ENCODE measurements at places on chromosomes 3 and 15.

DNA sequence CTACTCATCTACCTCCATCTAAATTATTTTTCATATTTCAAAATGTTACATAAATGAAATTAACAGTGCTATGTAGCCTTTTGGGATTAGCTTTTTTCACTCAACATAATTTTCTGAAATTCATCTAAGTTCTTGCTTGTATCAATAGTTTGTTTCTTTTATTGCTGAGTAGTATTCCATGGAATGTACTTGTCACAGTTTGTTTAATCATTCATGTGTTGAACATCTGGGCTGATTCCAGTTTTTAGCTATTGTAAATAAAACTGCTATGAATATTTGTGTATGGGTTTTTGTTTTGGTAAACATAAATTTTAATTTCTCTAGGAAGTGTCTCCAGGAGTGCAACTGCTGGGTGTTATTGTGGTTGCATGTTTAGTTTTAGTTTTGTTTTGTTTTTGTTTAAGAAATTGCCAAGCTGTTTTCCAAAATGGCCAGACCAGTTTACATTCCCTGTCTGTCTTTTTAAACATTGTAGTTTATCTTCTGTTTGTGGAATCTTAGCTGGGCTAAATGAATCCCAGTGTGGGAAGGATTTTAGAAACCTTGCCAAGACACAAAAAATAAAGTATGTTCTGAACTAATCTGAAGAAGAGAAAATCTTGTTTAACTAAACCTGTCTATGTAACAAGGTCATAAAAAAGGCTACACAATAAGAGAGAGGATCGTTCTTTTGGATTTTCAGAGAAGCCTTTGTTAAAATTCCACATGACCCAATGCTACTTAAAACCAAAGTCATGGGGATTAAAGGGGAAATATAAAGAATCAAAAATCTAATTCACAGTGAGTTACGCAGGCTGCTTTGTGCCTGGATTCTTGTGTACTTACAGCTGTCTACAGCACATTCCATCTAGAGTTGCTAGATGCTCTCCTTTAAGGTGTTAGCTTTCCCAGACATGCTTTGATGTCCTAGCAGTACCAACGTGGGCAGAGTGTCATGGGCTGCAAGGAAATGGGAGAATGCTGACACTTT lies 129.2 kb upstream of the SUCLG2 start:
- no peak for DNase-seq

GRCh38 chr3:104521606-104522336 lies 844.9 kb upstream of the ALCAM start:
- no peak for DNase-seq

DNA sequence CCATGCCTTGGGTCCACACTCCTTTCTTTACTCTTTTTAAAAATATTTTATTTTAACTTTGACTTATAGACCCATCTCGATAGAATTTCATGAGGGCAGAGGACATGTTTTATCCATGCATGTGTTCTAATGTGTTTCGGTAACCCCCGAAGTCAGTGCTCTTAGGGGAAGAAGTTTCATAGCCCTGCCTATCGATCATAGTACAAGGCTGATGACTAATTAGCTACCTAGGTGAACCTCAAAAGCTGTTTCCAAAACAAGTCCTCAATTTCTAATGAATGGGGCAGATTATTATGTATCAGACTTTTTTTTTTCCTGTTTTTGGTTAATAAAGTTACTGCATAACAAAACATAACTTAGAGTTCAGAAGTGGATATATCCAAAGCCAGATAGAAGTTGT lies 82.0 kb downstream of the MBNL1 start:
- DNase-seq = no peak

- DNase-seq = no peak
Observed at GRCh38 chr15:50953302-50953701, 44.8 kb downstream of the AP4E1 start.

DNA sequence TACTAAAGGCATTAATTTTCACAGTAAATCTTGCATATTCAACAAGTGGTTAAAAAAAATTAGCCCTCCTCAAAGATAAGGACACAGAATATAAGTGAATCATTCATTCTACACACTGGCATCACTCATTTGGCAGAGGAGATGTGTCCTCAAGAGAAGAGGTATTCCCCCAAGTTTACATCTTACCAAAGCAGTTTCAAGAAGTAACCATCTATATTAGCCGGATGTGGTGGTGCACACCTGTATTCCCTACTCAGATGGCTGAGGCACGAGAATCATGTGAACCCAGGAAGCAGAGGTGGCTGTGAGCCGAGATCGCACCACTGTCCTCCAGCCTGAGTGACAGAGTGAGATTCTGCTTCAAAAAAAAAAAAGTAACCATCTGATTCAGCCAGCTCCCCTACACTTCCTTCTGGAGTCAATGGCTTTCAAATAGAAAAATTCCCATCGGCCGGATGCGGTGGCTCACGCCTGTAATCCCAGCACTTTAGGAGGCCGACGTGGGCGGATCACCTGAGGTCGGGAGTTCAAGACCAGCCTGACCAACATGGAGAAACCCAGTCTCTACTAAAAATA lies 15.4 kb downstream of the RAF1 start:
- DNase-seq = no peak

DNA sequence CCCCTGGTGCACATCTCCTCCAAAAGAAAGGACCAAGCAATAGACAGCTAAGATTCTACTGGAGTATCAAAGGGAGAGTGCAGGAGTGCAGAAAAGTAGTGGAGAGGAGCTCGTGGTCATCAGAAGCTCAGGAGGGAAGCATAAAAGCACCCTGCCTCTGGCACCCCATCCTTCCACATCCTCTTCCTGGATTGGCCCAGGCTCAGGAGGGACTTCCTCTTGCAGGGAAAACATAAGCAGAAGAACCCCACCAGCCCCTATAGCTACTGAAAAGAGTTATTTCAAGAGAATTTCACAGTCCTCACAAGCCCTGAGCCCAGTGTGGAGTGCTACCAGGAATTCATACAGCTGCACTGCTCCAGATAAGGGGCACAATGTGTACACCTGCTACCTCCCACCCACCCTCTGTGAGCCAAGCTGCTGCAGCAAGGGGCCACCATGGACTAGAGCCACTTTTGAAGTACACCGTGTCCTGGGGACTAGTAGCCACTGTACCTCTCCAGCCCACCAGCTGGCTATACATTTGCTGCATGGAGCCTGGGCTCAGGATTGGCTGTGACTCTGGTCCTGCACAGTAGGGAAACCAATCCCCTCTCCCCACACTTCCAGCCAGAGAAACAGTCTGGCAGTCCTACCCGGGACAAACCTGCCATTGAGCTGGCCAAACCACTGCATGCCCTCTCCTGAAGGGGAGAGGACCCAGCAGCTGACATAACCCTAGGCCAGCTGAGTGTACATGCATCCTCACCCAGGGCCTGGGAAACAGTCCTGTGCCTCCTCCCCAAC lies 43.0 kb downstream of the CD200R1 start:
- DNase-seq = no peak

- DNase-seq = no peak
Observed at GRCh38 chr15:36334059-36334458, 245.4 kb upstream of the CDIN1 start.

DNA sequence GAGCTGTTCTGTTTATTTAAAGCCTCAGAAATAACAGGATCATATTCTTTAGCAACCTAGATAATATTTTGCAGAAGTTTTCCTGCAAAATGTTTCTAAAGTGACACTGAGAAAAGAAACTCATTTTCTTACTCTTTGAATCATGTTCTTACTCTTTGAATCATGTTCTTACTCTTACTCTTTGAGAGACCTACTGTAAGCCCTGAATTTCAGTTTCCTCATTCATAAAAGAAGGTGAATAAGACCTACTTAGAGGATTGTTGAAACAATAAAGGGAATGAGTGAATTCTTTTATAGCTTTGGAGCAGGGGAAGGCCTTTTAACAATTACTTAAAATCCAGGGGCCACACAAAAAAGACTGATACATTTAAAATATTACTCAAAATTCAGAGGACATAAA lies 221.7 kb upstream of the CMC1 start:
- no peak for DNase-seq

GRCh38 chr3:149969110-149969939 lies 1.4 kb downstream of the PFN2 start:
- DNase-seq = peak; percentile 53

GRCh38 chr15:55546718-55547117 lies 38.7 kb upstream of the DNAAF4 start:
- DNase-seq = no peak

DNA sequence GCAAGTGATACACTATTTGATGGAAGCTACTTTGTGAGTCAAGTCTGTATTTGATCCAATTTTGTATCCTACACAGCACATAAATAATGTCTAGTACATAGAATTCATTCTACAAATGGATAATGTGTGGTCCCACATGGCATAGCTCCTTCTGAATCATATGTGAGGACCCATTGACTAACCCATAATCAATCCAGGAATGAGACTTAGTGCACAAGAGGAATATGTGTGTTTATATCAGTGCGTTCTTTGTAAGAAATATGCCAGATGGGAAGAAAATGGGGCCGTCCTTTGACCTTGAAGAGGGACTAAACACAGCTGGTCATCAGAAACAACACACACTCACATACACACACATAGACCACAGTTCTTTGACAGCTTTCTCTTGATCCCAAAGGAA lies 282.7 kb upstream of the SEMA6D start:
- DNase-seq = no peak

DNA sequence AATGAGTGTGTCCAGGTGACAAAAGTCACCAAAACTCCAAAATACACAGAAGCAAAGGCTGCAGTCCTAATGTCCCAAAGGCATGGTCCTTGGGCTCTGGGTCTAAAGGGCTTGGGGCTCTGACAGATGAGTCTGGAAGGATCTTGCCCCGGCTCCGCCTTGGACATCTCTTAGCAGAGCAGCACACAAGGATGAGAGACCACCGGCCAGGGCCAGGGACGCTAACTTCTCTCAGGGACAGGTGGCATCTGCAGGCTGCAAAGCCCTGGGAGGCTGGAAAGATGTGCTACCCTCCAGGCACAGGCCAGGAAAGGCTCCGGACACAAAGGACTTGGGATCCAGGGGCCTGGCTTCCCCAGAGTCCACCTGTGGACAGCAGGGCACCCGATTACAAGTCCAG lies 14.1 kb upstream of the SHISA5 start:
- DNase-seq = no peak

GRCh38 chr3:52917044-52917443 lies 19.7 kb upstream of the STIMATE start:
- DNase-seq = no peak

DNA sequence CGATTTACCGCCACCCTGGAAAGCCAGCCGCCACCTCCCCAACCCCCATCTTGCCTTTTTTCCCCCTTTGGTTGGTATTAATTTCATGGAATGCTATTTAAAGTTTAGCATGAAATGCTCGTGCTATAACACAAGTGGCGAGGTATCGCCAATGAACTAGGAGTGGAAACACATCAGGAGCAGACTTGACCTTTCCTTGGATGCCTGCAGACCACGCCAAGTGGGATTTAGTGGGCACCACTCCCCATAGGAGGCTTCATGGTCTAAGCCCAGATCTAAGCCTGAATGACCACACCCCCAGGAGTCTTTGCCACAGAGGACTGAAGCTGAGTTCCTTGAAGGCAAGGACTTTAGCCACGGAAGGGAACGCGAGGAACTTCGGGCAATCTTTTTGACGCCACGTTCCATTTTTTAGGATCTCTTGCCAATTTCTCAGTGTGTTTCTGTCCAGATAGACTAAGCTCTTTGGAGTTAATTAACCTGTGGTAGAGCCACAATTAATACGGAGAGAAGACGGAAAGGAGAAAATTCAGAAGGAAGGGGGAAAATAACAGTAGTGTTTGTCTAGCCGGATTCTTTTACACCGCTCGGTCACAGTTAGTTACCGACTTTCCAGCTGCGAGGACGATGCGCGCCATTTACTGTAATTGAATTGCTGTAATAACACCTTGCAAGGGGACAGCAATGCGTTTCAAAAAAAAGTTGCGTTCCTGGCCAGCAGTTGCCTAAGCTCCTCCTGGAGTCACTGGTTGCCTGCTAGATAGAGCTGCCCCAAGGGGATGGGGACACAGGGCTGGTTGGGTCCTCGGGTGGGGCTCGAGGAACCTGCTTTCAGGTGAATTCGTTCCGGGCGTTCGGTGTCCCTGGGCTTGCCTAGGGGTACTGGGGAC lies 37.1 kb downstream of the NR2F2 start:
- no peak for DNase-seq

GRCh38 chr3:46660543-46661523 lies 32.6 kb downstream of the ALS2CL start:
- peak; percentile 74 for DNase-seq

DNA sequence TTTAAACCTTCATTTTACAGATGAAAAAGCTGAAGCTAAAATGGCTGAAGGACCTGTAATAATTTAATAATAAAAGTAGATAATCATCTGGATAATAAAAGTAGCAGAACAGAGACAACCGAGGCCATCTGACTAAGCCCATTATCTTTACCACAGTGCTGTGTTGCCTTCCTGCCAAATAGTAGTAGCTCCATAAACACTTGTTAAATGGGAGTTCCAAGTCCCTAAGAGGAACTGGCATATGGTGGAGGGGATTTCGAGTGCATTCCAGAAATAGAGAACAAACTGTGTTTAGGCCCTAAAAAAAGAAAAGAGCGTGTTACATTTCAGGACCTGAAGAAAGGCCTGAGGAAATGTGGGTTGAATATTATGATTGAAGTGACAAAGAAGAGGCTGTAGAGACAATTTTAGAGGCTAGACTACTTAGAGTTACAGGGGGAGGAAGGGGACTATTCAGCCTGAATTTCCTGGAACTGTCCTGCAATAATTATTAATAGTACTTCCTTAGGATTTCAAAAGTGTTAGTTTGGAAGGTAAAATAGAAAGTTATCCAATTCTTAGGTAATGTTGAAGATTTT lies 424.3 kb downstream of the ROBO2 start:
- DNase-seq = no peak

DNA sequence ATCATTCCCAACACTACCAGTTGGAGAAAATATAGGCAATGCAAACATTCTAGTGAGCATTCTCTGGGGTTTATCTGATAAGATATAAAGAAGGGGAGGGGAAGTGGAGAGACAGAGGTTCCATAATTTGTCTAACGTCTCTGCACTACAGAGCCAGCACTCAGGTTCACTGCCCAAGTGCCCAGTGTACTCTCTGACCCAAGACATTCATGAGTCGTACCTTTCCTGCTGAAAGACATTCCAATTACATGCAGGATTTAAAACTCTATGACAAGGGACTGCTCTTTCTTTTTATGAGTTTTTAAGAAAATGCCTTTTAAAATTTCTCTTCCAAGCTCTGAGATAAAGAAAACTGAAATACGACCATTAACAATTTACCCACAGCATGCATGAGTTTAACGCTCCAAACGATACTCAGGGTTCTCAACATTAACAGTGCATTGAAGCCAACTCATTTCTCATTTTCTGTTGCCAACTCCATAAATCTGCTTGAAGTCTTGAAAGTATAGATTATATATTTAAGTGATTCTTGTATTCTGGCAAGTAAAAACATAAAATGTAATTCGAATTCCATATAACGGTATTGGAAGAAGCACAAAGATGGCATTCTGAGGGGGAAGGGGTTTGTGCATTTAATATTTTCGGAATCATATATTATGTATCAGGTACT lies 193.4 kb downstream of the SUCLG2 start:
- DNase-seq = no peak

- DNase-seq = no peak
Observed at GRCh38 chr3:102896851-102897621, 462.2 kb downstream of the ZPLD1 start.
